Occipital lobe (tissue), 3 donors: ENCODE measurements at places on chromosomes 2 and 18. TPM values are rescaled to one million over a fixed set of nuclear protein-coding genes. Genes with fewer than 3 reads are reported as not detected.

The ADRA2B gene
- total RNA-seq: not detected

The PCARE gene
- total RNA-seq: under 0.01 TPM

The SEC11C gene
- total RNA-seq: 56.0 TPM

The HOXD4 gene
- not detected for total RNA-seq

DNA sequence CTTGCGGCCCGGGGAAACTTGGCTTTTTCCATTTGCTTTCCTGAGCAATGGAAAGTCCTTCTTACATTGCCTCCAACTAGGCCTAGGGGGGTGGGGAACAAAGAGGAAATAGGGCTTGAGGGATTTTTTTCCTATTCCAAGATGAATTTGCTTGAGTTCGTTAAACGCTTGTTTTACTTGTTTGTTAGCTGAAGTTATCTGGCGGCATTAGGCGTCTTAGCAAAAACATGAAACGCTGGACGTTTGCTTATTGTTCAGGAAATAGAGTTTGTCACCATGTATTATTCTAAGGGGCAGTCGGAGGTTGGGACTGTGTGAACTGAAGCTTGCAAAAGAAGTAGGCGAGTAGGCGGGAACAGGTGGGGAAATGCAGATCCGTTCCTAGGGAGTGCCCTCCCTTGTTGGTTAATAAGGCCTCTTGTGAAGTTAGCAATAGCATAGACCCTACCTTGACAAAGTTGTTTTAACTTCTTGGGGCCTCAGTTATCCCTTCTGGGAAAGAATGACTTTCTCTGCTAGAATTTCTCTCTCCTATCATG is 1.9 kb downstream of the CABLES1 start:
- no peak for DNase-seq

GRCh38 chr2:175147186-175147585 is 20.8 kb downstream of the ATF2 start:
- DNase-seq: no peak

DNA sequence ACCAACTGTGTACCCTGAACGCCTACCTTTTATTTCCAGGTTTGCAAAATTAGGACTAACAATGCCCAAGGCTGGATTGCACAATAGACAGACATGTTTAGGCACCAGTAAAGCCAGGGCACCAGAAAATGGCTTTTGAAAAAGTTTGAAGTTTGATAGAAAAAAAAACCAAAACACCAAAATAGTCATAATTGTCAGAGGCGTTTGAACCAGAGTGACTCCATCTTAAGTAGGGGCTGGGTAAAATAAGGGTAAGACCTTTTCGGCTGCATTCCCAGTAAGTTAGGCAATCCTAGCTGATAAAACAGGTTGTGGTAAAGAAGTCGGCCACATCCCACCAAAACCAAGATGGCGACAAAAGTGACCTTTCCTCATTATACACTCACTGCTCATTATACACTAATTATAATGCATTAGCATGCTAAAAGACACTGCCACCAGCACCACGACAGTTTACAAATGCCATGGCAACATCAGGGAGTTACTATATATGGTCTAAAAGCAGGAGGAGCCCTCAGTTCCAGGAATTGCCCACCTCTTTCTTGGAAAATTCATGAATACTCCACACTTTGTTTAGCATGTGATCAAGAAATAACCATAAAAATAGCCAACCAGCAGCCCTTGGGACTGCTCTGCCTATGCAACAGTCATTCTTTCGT is 105.1 kb upstream of the MSH2 start:
- no peak for DNase-seq

DNA sequence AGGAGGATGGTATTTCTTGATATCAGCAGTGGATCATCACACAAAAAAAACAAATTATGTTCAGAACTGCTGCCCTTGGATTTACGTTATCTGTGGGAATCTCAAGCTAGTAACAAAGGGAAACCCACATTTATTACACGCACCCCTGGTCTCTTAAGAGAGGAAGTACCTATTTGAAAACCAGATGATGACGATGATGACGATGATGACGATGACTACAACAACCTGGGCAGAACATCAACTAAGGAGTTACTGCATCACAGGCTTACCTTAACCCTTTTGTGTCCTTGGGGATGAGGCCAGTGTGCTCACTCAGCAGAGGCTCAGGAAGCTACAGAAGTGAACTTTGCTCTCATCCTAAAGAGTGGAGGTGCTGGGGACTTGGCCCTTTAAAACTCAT is 169.4 kb downstream of the FSHR start:
- no peak for DNase-seq
